Activated CD4-positive, CD25-positive, alpha-beta regulatory T cell (primary cell): ENCODE measurements at places on chromosomes 2 and 18.

GRCh38 chr2:181300600-181301291, 156.4 kb upstream of the ITGA4 start:
- no peak for DNase-seq

- no peak for DNase-seq
These were observed 130.1 kb upstream of the GALNT5 start for GRCh38 chr2:157127249-157128012.

- DNase-seq: no peak
These were observed 46.3 kb downstream of the EMX1 start for GRCh38 chr2:72963423-72964145.

GRCh38 chr2:189933911-189934399, 128.6 kb downstream of the MSTN start:
- no peak for DNase-seq

GRCh38 chr2:143629340-143629739, 500.1 kb downstream of the ARHGAP15 start:
- DNase-seq: no peak

DNA sequence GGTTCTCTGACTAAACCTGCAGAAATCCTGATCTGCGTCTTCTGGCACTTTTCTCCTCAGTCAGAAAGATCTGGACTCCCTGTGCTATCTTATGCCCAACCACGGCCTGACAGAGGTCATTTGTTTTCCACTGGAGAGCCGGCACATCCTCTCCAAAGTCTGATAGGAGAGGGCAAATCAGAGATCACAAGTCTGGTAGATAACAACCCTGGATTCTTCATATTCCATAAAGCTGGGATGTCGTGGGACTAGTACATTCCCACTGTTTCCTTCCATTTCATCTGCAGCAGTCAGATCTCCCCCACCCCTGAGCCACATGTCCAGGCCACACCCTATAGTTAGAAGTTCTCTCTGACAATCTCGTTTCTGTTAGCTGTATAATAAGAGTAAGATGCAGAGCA, 157.0 kb downstream of the MGAT5 start:
- DNase-seq: no peak

DNA sequence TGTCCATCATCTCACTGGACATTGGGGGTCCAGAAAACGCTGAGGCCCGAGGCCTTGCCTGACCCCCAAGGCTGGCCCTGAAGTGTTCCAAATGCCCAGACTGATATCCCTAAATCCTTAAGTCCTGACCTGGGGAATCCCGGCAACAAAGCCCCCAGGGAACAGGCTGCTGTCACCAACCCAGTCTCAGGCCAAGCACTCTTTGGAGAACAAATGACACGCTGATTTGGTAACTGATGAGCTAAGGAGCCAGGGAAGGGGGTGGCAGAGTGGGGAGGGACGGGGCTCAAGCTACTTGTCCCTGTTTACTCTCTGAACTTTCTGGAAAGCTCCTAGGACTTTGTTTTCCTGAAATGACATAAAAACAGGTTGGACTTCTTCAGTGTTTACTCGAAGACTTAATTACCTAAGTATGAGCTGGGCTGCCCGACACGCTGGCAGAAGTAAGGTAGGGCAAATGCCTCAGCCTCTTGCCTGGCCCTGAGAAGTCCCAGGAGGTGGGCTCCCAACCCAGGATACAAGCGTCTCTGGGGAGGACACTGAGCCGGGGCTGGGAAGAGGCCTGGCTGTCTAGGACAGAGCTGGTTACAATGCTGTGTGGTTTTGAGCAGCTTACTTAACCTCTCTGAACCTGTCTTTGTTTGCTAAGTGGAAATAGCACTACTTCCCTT, 105.5 kb upstream of the GLI2 start:
- no peak for DNase-seq

DNA sequence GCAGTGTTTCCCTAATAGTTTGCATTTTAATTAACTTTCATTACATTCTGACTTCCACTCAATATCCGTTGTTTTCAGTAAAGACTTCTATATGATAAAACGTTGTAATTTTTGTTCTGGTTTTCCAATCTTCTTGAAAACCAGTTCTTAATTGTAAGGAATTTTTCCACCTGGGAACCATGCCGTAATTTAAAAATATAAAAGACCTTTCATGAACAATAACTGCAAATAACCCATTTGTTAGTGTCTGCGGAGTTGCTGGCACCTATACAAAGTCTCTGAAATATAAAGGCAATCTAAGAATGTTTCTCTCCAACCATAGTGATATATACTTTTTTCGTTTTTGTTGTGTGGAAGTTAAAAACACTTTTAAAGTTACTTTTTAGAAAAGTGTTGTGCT, 7.7 kb upstream of the SATB2 start:
- no peak for DNase-seq

- DNase-seq: peak; percentile 39
These were observed 697 bp downstream of the LGALSL start for GRCh38 chr2:64454386-64455332.

- no peak for DNase-seq
These were observed 13.5 kb downstream of the CCDC141 start for GRCh38 chr2:179036353-179036905.

- DNase-seq: no peak
These were observed 127.1 kb downstream of the DSC3 start for GRCh38 chr18:30915336-30915988.

DNA sequence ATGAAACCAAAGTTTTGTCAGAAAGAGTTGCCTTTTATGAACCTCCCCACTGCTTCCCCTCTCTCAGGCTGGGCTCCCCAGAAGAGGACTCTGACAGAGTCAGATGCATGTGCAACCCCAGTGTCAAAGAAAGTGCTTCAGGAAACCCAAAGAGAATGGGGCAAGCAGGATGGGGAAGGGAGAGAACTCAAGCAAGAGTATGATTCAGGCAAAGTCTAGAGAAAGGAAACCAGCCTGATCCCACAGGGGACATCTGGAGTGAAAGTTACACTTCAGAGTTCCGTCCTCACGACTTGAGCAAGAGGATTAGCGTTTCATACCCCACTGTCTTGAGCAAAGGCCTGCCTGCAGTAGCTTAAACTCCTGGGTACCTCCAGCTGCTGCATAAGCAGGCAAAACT, 51.8 kb upstream of the EPC2 start:
- DNase-seq: no peak

DNA sequence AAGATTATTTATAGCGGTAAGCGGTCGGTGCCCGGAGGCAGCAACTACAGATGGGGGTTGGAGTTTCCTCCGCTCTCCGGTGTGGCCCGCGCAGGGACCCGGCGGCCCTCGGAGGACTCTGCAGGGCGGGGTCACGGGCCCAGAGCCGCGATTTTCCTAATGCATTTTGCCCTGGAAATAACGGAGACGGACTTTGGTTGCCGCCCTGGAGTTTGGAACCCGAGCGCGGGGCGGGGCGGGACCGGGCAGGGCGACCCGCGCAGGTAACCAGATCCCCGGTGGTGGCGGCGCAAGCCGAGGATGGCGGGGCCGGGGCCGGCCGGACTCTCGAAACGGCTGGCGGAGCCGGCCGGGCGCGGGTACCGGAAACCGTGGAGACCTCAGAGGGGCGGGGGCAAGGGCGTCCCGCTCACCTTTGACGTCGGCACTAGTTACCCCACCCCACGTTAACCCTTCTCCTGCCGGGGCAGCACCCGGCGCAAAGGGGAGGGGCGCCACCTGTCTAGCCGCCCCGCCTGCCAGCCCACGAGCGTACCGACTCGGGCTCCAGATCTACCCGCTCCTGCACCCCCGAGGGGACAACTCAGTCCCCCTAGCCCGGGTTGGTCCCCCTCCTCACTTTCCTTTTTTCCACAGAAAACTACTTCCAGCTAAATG, 2.9 kb downstream of the CYP26B1 start:
- no peak for DNase-seq

- no peak for DNase-seq
These were observed 84.3 kb downstream of the NEB start for GRCh38 chr2:151649966-151650365.

- DNase-seq: no peak
These were observed 87.2 kb upstream of the SMAD2 start for GRCh38 chr18:48017635-48018034.

DNA sequence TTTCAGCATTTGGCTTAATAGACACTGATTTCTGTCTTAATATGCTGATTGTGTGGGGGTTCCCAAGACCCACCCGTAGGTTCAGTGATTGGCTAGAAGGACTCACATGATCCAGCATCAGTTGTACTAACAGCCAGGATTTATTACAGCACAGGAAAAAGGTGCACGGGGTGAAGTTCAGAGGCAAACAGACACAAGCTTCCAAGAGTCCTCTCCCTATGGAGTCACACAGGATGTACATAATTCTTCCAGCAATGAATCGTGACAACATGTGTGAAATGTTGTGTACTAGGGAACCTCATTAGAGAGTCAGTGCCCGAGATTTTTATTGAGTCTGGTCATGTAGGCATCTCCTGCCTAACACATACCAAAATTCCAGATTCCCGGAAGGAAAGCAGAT, 52.8 kb downstream of the GALNT1 start:
- DNase-seq: no peak

DNA sequence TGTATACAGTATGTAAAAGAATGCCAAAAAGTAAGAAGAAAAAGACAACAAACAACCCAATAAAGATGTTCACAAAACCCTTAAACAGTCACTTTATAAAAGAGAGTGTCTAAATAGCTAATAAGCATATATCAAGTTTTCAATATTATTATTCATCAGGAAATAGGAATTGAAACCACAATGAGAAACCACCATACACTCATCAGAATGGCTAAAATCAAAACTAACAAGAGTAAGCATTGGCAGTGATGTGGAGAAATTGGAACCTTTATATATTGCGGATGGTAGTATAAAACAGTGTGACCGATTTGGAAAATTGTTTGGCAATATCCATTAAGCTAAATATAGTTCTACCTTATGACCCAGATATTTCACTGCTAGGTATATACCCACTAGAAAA, 20.5 kb upstream of the TGFA start:
- DNase-seq: no peak

DNA sequence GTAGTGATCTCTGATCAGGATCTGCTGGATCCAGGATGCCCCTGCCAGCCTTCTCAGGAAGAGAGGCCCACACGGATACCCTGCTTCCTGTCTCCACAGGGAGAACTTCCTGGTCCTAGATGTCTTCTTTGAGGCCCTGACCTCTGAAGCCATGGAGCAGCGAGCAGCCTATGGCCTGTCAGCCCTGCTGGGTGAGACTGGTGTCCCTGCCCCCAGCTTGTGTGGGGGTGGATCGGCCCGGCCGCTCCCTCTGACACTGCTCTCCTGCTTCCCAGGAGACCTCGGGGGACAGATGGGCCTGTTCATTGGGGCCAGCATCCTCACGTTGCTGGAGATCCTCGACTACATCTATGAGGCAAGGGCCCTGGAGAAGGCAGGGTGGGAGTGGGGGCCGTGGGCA, 6.6 kb downstream of the CHPF start:
- DNase-seq: no peak

DNA sequence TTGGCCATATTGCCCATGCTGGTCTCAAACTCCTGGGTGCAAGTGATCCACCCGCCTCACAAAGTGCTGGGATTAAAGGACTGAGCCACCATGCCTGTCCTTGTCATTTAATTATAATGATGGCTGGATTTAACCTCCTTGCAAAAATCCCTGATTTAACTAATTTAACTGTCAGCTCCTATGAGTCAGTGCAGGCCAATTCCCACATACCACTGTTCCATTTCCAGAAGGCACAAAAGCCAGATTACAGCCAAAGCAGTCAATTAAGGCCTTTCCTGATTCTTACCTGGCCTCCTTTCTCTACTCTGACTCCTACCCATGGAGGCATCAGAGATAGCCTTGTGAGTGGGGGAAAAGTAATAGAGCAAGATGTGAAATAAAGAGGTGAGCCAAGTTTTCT, 12.3 kb upstream of the SLC35F5 start:
- DNase-seq: no peak
